Testis (tissue), 5 donors: ENCODE measurements at places on chromosomes 5 and 9. TPM values are rescaled to one million over a fixed set of nuclear protein-coding genes. Genes with fewer than 3 reads are reported as not detected.

TLX3 gene
- 0.21 TPM for polyA plus RNA-seq

CATSPER3 gene
- 56.6 TPM for polyA plus RNA-seq

IL5 gene
- polyA plus RNA-seq = 5.4 TPM

ZMAT2 gene
- polyA plus RNA-seq = 50.5 TPM

SLC6A18 gene
- not detected for polyA plus RNA-seq

NEUROG1 gene
- not detected for polyA plus RNA-seq

COL15A1 gene
- polyA plus RNA-seq = 49.4 TPM

PCDHGA11 gene
- 0.83 TPM for polyA plus RNA-seq

TOR4A gene
- 2.1 TPM for polyA plus RNA-seq

STKLD1 gene
- 33.1 TPM for polyA plus RNA-seq

STING1 gene
- polyA plus RNA-seq = 22.4 TPM

SELENOP gene
- polyA plus RNA-seq = 156 TPM

NEURL1B gene
- polyA plus RNA-seq = 17.1 TPM

OSMR gene
- 12.9 TPM for polyA plus RNA-seq

BSPRY gene
- 4.5 TPM for polyA plus RNA-seq

SPINK6 gene
- polyA plus RNA-seq = not detected

SPATA31E1 gene
- 25.0 TPM for polyA plus RNA-seq

NR5A1 gene
- polyA plus RNA-seq = 28.7 TPM

AIF1L gene
- 24.6 TPM for polyA plus RNA-seq

APC gene
- 7.1 TPM for polyA plus RNA-seq

MEIKIN gene
- polyA plus RNA-seq = 13.6 TPM

PCDHB9 gene
- polyA plus RNA-seq = 4.8 TPM

TJP2 gene
- polyA plus RNA-seq = 108 TPM

PCDHGA5 gene
- 1.5 TPM for polyA plus RNA-seq

GPSM1 gene
- 33.5 TPM for polyA plus RNA-seq

PAX5 gene
- polyA plus RNA-seq = 1.3 TPM

VLDLR gene
- polyA plus RNA-seq = 30.0 TPM

IFNB1 gene
- not detected for polyA plus RNA-seq

PCDHGB2 gene
- polyA plus RNA-seq = 1.5 TPM

ADAMTS13 gene
- 15.6 TPM for polyA plus RNA-seq

TMEM232 gene
- 32.0 TPM for polyA plus RNA-seq

VCAN gene
- polyA plus RNA-seq = 22.8 TPM

C1QTNF3 gene
- 31.3 TPM for polyA plus RNA-seq

C5orf34 gene
- 5.5 TPM for polyA plus RNA-seq

C9 gene
- polyA plus RNA-seq = 0.95 TPM

CCNI2 gene
- polyA plus RNA-seq = 1.1 TPM

SET gene
- polyA plus RNA-seq = 159 TPM

KDM4C gene
- polyA plus RNA-seq = 16.7 TPM

NRG2 gene
- 4.8 TPM for polyA plus RNA-seq

DND1 gene
- polyA plus RNA-seq = 21.8 TPM

NUTM2F gene
- 2.1 TPM for polyA plus RNA-seq

HTR1A gene
- polyA plus RNA-seq = not detected

MORN5 gene
- polyA plus RNA-seq = 183 TPM

PCBD2 gene
- polyA plus RNA-seq = 5.9 TPM

SOHLH1 gene
- 18.7 TPM for polyA plus RNA-seq

SYK gene
- polyA plus RNA-seq = 22.0 TPM

ADGRV1 gene
- polyA plus RNA-seq = 10.8 TPM

PCDHB16 gene
- 1.9 TPM for polyA plus RNA-seq

EIF4E1B gene
- polyA plus RNA-seq = 1.0 TPM

TLN1 gene
- 171 TPM for polyA plus RNA-seq

ORM2 gene
- polyA plus RNA-seq = 2.3 TPM

LHX3 gene
- not detected for polyA plus RNA-seq

GRK6 gene
- 32.6 TPM for polyA plus RNA-seq

MARCOL gene
- not detected for polyA plus RNA-seq

EPB41L4B gene
- 10.9 TPM for polyA plus RNA-seq

DMRT3 gene
- polyA plus RNA-seq = 6.7 TPM
